ENCODE measurements at places on chromosomes 7 and 10. TPM values are rescaled to one million over a fixed set of nuclear protein-coding genes. Genes with fewer than 3 reads are reported as not detected.

- DNase-seq, result no peak
Observed at GRCh38 chr10:62830679-62831078, 14.5 kb upstream of the EGR2 start.

DNA sequence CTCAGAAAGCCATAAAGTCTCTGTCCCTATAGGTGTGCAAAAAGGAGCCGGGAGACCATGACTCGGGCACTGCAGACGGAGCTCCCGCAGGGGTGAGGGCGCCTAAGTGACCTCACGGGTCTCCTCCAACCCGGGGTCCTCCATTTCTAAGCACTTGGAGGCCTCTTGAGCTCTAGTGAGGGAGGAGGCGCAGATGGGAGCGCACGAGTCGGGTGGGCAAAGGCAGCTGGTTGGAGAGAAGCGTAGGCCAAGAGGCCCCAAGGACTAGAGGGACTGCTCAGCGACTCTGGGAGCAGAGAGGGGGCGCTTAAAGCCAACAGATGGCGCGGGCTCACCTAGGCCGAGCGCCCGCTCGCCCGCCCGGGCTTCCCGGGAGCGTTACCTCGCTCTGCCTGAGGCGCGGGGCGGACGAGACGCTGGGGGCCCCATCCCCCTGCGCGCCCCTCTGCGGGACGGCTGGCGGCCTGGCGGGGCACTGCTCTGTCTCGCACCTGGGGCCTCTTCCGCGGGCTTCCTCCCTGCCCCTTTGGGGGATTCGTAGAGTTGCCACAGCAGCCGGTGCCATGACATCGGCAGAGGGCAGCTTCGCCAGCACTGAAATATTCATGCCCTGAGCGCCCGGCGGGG is 523 bp upstream of the CDH23 start:
- DNase-seq, result no peak

GRCh38 chr7:128738570-128739047 is 550 bp upstream of the CALU start:
- DNase-seq, result no peak

PROSER2 gene
- polyA plus RNA-seq, result 4.7 TPM

GRCh38 chr10:45403151-45403550 is 29.1 kb downstream of the ALOX5 start:
- DNase-seq, result no peak

LDB3 gene
- 992 TPM for polyA plus RNA-seq

DNA sequence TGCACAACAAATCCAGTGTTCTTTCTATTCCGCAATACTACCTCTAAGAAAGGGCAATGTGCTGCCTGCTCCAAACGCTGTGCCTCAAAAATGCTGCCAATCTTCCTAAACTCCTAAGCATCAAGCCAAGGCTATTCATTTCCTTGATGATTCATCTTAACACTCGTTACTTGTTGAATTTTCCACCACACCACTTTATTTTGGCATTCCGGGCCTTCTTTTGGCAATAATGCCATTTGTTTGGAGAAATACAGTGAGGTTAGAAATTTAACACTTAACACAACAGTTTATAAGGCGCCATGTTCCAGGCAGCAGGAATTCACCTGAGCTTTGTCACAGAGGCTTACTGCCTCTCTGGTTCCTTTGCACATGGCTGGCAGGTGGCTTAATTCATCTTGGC is 82.6 kb upstream of the ABCB5 start:
- no peak for DNase-seq

THNSL1 gene
- polyA plus RNA-seq, result 6.0 TPM
